ENCODE measurements at places on chromosomes 11 and 22. TPM values are rescaled to one million over a fixed set of nuclear protein-coding genes. Genes with fewer than 3 reads are reported as not detected.

MMP11 gene
- total RNA-seq, result 8.5 TPM

RAB39A gene
- not detected for total RNA-seq

OR52N4 gene
- total RNA-seq, result not detected

CFAP300 gene
- total RNA-seq, result 9.3 TPM

TRIM49 gene
- not detected for total RNA-seq

RAG2 gene
- not detected for total RNA-seq

OR4A15 gene
- not detected for total RNA-seq

LRRC56 gene
- 0.49 TPM for total RNA-seq

NRGN gene
- total RNA-seq, result not detected

NCF4 gene
- total RNA-seq, result not detected

MUC2 gene
- not detected for total RNA-seq

CCDC134 gene
- total RNA-seq, result 3.8 TPM

SHISAL1 gene
- total RNA-seq, result 3.3 TPM

OR4A16 gene
- total RNA-seq, result not detected

CCDC87 gene
- 0.44 TPM for total RNA-seq

APOBEC3B gene
- 1.9 TPM for total RNA-seq

VPREB3 gene
- total RNA-seq, result not detected

RFPL1 gene
- not detected for total RNA-seq

ELFN2 gene
- 0.59 TPM for total RNA-seq

CYTH4 gene
- not detected for total RNA-seq

LRRC32 gene
- 53.3 TPM for total RNA-seq

Data from cardiac ventricle fibroblast (primary cell).